T-helper 2 cell treated with Interferon-gamma antibody and Interleukin-4, amounts not matched to agents 5 μg/mL and 100 μg/mL, for 36 hours (primary cell): ENCODE measurements at places on chromosomes 4 and X.

- DNase-seq = no peak
Observed at GRCh38 chr4:182874304-182874751, 42.9 kb downstream of the DCTD start.

DNA sequence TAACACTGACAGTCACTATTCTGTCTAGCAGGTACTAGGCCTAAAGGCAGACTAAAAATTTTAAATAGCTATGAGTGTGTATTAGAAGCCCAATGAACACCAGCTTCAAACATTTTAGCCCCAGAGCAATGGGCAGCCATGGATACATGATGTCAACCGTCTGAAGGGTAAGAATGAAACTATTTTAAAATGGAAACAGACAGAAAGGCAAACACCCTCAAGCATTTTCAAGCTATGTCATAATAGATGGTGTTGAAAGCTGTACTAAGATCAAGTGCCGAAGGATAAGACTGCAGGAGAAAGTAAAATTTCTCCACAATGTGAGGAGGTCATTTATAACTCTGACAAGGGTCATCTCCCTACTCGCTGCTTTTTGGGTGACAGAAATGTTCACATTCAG, 225.0 kb downstream of the COL25A1 start:
- no peak for DNase-seq

DNA sequence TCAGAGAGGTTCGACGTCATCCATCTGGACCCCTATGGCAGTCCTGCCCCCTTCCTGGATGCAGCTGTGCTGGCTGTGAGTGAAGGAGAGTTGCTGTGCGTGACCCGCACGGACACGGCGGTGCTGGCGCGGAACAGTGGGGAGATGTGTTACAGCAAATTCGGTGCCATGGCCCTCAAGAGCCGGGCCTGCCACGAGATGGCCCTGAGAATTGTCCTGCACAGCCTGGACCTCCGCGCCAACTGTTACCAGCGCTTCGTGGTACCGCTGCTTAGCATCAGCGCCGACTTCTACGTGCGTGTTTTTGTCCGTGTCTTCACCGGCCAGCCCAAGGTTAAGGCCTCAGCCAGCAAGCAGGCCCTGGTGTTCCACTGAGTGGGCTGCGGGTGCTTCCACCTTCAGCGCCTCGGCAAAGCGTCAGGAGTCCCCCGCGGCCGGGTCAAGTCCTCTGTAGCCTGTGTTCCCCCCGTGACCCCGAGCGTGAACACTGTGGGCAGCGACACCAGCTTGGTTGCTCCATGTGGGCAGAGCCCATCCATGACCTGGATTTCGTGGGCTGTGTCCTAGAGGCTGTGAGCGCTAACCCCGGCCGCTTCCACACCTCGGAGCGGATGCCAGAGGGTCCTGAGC, 186.7 kb upstream of the SLITRK2 start:
- no peak for DNase-seq

- no peak for DNase-seq
Observed at GRCh38 chr4:142092941-142093340, 456.6 kb downstream of the IL15 start.

- no peak for DNase-seq
Observed at GRCh38 chr4:100681289-100681688, 163.5 kb upstream of the EMCN start.
